ENCODE measurements at places on chromosomes 1 and 21.

GRCh38 chr1:9805006-9805508, 18.7 kb downstream of the CLSTN1 start:
- DNase-seq: no peak

- no peak for DNase-seq
These were observed 49.4 kb downstream of the ZNF326 start for GRCh38 chr1:90044346-90044745.

DNA sequence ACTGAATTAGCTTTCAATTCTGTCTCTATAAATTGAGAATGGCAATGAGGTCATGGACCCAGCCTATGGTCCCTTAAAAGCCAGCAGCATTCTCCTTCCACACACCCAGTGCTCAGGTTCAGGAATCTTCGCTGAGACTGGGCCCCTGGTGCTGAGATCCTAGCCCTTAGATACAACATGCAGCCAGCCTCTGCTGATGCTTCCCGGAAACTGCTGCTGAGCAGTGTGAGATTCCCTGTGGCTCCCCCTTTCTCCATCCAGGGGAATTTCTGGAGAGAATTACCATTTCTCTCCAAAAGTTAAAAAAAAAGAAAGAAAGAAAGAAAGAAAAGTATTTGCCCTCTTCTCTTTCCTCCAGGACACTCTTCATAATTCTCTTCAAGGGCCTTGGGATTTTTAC, 31.7 kb upstream of the RALGPS2 start:
- DNase-seq: no peak

DNA sequence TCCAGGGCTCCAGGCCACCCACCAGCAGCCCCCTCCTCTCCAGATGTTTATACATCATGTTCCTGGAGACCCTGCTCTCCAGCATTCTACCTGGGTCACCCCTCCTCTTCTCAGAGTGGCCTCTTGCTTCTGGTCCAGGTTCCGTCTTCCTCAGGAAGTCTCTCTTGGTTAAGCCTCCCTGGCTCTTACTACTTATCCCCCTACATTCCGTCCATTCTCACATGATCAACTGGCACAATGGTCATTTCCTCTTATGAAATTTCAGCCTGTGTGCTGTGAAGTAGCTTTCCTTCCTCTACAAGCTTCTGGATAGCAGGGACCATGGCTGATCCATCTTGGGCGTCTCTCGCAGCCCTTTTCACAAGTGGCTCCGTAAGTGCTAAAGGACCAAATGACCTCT, 33.9 kb upstream of the ATP2B4 start:
- no peak for DNase-seq

- DNase-seq: no peak
These were observed at the start of gene CD160 for GRCh38 chr1:145719230-145720079. TSS of gene CD160 (plus strand) at chr1:145719499. CDS start at chr1:145728328, 8,829 bp downstream.

DNA sequence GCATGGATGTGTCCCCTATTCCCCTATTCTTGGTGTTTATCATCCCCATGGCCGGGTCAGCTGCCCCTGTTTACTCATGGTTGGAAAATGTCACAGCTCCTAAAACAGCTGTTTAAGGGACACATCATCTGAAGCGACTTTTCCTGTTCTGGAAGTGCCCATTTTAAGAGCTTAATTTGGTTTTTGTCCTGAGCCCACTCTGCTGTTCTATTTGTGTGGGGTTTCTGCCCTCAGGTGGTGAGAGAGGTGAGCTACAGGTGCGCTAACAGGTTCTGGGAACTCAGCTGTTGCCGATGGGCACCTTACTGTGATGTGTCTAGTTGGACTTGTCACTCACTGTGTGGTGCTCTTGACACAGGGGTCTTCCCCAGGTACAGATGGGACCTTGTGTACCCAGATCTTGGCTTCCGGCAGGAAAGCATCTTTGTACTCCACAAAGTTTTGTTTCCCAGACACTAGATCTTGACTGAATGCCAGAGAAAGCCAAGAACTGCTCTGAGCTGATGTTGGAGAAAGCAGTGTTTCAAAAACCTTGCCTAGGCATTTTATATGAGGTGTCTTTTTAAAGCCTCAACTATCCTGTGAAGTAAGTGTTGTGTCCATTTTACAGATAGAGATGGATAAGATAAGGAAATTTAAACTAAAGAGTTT, 59.0 kb upstream of the CD1D start:
- peak; percentile 44 for DNase-seq

GRCh38 chr1:234208791-234209190, 164.5 kb upstream of the COA6 start:
- no peak for DNase-seq

GRCh38 chr1:160636547-160636946, 10.3 kb downstream of the SLAMF1 start:
- DNase-seq: no peak

GRCh38 chr1:108556066-108556465, 3.8 kb upstream of the EEIG2 start:
- DNase-seq: no peak

DNA sequence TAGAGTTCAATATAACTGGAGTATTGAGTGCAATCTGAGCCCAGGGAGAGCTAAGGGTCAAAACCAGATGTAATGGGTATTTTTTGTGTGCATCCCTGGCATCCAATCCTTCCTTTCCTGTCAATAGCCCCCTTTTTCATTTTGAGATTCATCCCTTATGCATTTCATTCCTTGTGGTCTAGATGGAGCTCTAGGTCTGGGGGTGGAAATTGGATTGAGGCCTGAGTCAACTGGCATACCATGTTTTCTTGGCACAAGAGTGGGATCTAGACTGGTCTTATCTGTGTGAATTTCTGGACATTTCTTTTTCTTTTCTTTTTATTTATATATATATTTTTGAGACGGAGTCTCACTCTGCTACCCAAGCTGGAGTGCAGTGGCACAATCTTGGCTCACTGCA, 67.3 kb upstream of the RAB3GAP2 start:
- no peak for DNase-seq

GRCh38 chr1:91165033-91165654, 143.3 kb upstream of the ZNF644 start:
- DNase-seq: peak; percentile 86

- DNase-seq: no peak
These were observed 14.3 kb downstream of the SLC6A9 start for GRCh38 chr1:44016890-44017400.

DNA sequence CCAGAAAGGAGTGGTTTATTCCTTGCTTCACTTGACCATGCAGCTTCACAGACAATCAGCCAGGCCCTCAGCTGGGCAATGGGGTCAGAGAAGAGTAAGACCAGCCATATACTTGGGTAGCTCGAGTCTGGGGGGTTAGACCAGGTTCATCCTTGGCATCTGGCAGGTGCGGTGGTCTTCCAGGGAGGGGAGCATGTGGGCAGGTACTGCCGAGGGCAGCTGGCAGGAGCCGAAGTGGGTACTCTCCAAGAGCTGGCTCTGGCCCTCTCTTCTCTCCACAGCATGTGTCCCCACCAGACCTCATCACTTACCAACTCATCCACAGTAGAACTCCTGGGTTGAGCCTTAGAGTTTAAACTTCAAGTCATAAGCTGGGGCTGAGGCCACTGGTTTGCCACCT, 156.8 kb downstream of the FOXD2 start:
- DNase-seq: no peak

DNA sequence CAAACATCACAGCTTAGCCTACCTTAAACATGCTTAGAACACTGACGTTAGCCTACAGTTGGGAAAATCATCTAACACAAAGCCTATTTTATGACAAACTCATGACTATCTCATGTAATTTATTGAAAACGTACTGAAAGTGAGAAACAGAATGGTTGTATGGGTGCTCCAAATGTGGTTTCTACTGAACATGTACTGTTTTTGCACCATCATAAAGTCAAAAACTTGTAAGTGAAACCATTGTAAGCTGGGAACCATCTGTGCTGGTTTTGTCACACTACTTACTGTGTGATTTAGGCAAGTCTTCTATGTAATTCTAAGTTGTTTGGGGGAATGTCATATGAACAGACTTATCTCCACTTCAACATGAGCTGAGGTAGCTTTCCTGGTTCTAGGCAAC, 55.5 kb downstream of the TOR1AIP2 start:
- no peak for DNase-seq

DNA sequence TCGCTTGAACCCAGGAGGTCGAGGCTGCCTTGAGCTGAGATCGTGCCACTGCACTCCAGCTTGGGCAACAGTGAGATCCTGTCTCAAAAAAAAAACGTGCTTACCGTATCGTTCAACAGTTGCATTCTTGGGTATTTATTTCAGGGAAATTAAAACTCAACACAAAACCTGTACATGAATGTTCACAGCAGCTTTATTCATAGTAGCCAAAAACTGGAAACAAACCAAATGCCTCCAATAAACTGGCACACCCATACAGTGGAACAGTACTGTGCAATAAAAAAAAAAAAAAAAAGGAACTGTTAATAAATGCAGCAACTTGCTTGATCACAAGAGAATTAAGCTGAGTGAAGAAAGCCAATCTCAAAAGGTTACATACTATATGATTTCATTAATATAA, 6.7 kb downstream of the KHDRBS1 start:
- DNase-seq: no peak

GRCh38 chr21:45283035-45283610, 4.6 kb downstream of the POFUT2 start:
- no peak for DNase-seq

- DNase-seq: no peak
These were observed 32.2 kb downstream of the FAM177B start for GRCh38 chr1:222769181-222769580.

DNA sequence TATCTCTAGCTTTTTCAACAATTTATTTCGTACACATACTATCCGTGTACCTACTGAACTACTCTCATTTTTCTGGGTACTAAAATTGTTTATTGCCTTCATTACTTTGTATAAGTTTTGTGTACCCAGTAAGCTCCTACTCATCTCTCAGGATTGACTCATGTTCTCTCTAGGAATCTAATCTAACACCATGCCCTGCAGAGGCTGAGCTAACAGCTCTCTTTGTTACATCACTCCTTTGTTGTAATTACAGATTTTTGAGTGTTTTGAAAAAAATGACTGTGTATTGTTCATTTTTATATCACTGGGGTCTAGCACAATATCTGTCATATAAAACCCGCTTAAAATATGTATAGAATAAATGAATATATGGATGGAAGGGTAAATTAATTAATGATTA, 167.1 kb downstream of the ATP6V1G3 start:
- no peak for DNase-seq

DNA sequence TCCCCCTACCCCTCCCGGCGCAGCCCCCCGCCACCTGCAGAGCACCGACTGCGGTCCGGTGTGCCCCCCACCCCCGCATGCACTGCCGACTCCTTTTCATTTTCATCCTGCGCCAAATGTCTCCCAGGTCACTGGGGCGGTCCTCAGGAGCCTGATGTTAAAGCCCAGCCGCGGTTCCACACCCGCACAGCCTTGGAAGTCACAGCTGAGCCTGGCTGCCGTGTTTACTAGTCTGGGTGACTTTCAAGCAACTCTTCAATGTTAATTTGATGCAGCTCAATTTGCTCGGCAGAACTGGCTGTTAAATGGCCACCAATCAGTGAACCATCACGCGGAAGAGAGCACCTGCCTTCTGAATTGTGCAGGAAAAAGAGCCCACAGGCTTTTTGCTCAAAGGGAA, 27.2 kb downstream of the THAP3 start:
- DNase-seq: no peak

- DNase-seq: no peak
These were observed 190.9 kb downstream of the NFIA start for GRCh38 chr1:61273167-61273705.

GRCh38 chr1:96104506-96104905, 617.1 kb upstream of the PTBP2 start:
- DNase-seq: no peak

DNA sequence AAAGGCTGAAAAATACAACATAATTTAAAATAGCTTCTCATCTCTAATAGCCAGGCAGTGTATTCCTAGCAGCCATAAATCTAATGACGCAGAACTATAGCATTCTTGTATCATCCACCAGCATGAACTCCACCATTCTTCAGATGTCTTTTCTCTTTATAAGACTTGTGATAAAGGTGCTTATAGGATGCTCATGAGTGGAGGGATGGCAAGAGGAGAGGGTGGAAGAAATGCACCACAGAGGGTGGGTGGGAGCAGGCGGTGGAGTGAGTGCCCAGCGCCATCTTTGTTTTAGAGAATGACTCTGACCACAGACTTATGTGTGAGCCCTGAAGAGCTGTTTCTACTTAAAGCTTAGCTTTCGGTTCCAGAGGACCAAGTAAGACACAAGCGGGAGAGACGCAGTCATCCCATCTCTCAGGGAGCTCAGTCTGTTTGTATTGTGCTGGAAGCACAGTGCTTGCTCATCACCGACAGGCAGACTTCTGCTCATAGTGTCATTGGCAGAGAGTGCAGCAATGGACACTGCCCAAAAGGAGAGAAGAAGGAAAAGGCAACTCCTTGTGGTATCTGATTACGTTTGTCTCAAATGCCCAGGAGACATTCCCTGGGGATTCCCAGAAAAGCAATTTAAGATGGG, 65.6 kb downstream of the KCNJ15 start:
- peak; percentile 65 for DNase-seq

DNA sequence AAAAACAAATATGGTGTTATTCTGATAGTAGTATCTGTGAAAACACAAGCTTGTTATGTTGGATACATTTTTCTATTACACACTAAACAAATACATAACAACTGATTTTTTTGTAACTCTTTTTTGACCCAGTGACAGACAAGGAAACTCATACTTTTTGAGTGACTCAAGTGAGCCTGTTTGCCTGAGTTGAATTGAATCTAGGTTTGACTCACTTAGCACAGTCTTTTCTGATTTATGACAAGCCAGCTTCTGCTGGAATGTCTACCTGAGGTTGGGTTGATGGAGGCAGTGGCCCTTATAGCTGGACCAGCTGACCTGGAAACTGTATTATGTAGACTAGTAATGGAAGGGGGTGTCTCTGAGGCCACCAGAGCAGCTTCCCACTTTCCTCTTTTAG, 4.2 kb upstream of the CLCA4 start:
- DNase-seq: no peak

DNA sequence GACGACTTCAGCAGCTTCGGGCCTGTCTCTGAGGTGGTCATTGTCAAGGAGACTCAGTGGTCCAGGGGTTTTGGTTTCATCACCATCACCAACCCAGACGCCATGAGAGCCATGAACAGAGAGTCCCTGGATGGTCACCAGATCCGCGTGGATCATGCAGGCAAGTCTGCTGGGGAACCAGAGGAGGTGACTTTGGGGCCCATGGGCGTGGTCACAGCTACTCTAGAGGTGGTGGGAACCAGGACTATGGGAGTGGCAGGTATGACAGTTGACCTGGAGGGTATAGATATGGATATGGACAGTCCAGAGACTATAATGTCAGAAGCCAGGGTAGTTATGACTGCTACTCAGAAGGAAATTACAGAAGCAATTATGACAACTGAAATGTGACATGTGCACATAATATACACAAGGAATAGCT, 19.3 kb upstream of the METTL13 start:
- no peak for DNase-seq

DNA sequence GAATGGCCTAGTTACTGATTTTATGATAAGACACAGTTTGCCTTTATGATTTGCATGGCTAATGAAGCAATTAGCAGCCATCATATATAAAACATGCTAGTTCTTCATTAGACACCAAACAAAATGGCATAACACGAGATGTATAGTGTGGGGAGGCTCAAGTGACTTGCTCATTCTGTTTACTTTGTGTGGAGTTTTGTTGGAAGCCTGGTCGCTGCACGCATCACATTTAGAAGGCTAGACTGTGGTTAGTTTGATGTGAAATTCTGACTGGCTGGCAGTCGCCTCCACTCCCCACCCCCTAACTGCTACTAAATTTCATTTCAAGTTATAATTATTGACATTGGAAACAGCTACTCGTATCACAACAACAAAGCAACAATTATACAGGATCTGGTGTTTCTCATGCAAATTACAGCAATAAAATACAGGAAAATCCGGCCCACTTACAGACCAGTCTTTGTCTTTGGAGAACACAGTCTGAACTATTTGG, 356.1 kb downstream of the LMO4 start:
- no peak for DNase-seq
